Jurkat, Clone E6-1 (cell line): ENCODE measurements at places on chromosomes 5 and 9.

DNA sequence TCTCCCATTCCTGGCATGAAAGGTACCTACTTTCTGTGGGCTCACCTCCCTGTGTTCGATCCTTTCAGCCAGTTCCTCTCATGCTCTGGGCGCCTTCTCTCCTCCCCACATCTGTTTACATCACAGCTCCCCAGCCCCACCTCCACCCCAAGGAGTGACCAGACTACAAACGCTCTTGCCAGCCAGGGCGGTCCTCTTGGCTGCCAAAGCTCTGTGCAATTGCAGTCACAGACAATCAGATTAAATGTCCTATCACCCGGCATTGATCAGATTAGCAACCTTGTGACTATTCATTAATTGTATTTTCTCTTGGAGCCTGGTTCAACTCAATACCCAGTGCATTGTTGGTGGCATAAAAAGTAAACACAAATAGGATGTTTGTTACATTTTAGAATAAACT lies 211.2 kb upstream of the TBCA start:
- DNase-seq, result no peak

GRCh38 chr5:80125022-80125961 lies 90.1 kb downstream of the THBS4 start:
- no peak for DNase-seq

- DNase-seq, result no peak
Measured at GRCh38 chr5:90551376-90551775, 7.2 kb upstream of the ADGRV1 start.

GRCh38 chr9:79809931-79810330 lies 238.2 kb downstream of the TLE4 start:
- DNase-seq, result peak; percentile 30

- no peak for DNase-seq
Measured at GRCh38 chr9:75445144-75445543, 356.8 kb downstream of the OSTF1 start.

GRCh38 chr5:68454766-68455165 lies 239.2 kb downstream of the PIK3R1 start:
- no peak for DNase-seq

DNA sequence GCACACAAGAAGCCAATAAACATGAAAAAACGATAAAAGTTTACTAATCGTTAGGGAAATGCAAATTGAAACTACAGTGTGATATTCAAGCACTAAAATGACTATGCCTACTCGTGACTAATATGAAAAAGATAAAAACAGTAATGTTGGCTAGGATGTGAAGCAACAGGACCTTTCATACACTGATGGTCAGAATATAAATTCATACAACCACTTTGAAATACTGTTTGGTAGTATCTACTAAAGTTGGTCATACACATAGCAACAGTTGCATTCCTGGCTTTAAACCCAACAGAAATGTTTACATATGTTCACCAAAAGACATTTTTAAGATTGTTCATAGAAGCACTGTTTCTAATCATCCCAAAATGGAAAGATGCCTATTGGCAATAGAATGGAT lies 24.3 kb downstream of the FBXO38 start:
- no peak for DNase-seq

DNA sequence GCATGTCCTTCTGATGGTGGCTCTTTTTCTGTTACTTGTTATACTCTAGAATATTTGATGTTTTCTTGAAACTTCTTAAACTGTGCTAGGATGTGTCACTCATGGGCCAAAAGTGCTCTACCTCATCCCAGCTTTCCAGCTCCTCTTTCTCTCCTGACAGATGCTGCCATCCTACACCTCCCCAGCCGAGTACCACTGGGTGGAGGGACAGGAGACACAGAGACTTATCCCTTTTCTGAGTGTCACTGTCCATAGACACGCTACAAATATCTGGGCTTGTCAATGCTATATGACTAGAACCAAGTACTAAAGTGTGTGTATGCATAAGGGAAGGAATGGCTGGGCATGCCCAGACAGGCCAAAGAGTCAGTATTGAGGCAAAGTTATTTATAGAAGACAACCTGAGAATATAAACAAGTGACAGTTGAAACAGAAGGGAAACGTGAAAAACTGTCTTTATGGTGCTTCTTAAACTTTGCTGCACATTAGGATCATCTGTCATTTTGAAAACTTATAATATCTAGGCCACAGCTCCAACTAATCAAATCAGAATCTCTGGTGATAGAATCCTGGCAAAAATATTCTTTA lies 188.0 kb downstream of the CARTPT start:
- no peak for DNase-seq

GRCh38 chr5:73648515-73648914 lies 22.5 kb downstream of the ARHGEF28 start:
- no peak for DNase-seq

- no peak for DNase-seq
Measured at GRCh38 chr5:142597546-142598337, 88.1 kb downstream of the FGF1 start.

DNA sequence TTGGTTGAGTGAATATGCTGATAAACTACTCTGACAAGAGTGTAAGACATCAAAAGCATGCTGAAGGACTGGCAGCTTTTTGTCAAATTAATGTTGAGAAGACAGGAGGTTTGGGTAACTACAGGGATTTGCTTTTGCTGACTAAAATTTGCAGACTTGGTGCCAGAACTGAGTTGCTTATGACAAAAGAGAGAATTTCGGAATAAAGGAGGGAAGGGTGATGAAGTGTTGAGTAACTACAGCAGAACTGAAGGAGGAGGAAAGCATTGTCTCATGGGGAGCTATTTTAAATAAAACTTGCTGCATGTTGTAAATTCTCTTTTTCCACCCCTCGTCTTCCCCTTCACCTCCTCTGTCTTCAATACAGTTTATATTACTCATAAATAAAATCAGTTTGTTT lies 296.1 kb downstream of the YTHDC2 start:
- no peak for DNase-seq

DNA sequence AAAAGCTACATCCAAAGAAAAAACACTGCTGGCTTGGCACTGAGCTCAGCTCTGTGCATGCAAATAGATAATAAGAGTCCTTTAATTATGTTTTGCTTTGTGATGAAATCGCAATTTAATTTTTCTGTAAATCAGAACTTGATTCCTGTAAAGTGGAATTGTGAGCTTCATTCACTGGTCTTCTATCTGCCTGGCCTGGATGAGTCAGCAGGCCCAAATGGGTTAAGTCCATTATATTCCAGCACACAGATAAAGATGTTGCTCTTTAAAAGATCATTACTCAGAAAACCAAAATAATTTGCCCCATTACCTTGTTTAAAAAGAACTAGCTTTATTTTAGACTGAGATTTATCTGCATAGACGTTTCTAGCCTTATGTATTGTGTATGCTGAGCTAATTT lies 90.4 kb downstream of the CARTPT start:
- no peak for DNase-seq

DNA sequence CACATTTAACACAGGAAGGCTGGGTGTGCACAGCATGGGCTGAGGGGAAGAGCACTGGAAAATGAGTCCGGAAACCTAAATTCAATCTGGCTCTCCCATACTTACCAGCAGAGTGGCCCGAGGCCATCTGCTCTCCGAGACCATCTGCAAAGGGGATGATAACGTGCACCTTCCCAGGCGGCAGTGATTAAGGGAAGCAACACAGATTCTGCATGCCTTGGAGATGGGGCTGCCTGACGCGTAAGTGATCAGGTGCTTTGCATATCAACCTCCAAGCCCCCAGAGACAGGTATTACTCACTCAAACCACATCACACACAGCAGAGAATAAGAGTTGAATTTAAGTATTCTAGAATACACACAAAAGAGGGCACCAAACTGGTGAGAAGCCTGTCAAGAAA lies 9.1 kb downstream of the EPB41L4B start:
- DNase-seq, result peak; percentile 47

- no peak for DNase-seq
Measured at GRCh38 chr9:5195463-5195862, 10.0 kb upstream of the INSL6 start.

DNA sequence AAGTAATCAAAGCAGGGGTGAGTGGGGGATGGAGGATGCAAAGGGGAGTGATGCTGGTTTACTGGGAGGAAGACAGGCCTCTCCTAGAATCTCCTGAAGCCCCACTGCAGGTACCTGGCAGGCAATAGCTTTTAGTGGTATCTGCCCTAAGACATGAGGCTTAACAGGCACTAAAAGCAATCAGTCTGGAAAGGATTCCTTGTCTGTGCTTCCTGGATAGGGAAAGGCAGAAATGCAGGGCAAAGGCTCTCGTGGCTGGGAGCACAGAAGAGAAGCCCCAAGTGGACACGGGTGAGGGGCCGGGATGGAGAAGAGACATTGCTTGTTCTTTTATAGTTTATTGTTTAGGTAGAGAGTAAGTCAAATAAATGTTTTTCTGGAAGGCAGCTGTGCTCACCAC lies 40.1 kb downstream of the CCNJL start:
- no peak for DNase-seq

- peak; percentile 82 for DNase-seq
Measured at GRCh38 chr5:131272724-131273123, 8.9 kb downstream of the CDC42SE2 start.

GRCh38 chr5:64836190-64836755 lies 67.5 kb downstream of the CWC27 start:
- DNase-seq, result no peak

DNA sequence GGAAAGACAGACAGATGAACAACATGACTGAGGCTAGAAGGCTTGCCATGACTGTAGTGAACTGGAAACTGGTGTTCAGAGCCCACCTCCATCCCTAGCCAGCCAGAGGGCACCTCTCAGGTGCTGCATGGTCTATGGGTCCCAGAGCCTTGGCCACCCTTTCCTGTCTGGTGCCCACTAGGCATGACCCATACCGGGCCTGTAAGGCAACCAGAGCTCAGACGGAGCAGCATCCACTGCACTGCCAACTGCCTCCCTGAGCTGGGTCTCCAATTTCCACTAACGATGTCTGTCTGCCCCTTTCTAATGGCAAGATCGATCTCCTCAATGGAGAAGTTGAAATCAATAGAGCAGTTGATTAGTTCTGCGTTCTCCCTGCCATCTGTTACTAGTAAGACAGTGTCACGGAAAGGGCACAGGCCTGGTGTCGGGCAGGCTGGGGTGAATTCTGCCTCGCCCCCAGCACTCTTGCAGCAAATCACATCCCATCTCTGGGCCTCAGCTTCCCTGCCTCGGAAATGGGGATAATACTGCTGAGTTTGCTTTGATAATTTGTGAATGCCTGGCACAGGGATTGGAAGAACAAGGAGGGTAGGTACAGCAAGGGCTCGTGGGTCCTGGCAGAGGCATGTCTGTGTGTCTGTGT lies 172.3 kb upstream of the MVB12B start:
- no peak for DNase-seq

GRCh38 chr9:89527084-89527483 lies 29.2 kb upstream of the SEMA4D start:
- DNase-seq, result no peak

DNA sequence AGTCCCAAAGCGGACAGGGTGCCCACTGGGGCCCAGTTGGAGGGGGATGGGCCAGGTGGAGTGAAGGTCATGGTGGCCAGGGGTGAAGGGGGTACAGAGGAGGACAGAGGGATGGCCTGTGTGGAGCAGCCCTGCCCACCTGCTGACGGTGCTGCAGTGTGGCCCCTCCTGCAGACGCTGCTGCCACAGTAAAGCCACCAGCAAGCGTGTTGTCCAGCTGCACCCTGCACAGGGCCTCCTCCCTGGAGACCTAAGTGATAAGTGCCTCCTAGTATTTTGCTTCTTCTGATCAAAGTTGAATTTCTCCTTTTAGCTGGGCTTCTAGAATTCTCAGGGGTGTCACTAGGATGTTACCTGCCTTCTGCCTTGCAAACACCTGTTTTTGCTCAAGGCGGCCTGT lies 299.3 kb upstream of the IRX4 start:
- DNase-seq, result no peak

GRCh38 chr5:163706053-163706771 lies 200.8 kb downstream of the MAT2B start:
- no peak for DNase-seq

DNA sequence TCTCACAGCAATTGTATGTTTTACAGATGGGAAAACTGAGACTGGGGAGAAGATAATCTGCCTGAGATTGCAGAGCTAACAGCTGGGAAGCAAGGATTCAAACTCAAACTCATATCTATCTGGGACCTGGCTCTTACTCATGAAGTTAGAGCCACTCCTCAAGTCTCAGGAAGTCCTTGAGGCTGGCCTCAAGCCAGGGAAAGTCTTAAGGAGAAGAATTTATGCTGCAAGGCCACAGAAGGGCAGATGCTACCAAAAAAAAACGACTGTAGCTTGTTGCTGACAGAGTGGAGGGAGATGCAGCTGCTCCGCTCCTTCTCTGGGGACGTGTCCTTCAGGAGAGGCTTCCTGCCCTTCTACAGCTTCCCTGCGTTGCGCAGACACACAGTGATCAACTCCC lies 39.8 kb downstream of the BARHL1 start:
- no peak for DNase-seq

DNA sequence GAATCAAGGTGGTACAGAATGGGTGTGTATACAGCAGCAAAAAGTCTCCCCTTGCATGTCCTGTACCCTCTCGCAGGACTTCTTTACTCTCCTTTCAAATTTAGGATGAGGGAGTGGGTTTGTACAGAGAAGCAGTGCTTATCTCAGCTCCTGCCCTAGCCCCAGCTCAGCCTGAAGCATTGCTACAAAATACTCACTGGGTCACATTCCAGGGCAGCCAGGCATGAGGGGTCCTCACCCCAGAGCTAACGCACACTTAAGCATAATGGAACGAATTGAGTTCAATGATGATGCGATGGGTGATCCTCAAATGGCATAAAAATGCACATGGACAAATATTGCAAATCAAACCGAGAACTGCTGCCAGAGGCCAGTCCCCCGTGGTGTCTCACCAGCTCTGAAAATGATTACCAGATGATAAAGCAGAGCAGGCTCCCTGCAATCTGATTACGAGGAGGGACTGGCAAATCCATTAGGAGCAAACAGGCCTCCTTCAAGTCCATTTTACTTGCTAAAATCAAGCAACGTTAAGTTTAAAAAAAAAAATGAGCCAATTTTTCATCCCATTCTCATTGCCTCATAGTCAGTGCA lies 231.6 kb upstream of the TAS2R1 start:
- no peak for DNase-seq

GRCh38 chr5:151015974-151016587 lies 4.3 kb upstream of the GPX3 start:
- no peak for DNase-seq

- DNase-seq, result peak; percentile 27
Measured at GRCh38 chr5:170633235-170634081, 129.6 kb downstream of the KCNIP1 start.

DNA sequence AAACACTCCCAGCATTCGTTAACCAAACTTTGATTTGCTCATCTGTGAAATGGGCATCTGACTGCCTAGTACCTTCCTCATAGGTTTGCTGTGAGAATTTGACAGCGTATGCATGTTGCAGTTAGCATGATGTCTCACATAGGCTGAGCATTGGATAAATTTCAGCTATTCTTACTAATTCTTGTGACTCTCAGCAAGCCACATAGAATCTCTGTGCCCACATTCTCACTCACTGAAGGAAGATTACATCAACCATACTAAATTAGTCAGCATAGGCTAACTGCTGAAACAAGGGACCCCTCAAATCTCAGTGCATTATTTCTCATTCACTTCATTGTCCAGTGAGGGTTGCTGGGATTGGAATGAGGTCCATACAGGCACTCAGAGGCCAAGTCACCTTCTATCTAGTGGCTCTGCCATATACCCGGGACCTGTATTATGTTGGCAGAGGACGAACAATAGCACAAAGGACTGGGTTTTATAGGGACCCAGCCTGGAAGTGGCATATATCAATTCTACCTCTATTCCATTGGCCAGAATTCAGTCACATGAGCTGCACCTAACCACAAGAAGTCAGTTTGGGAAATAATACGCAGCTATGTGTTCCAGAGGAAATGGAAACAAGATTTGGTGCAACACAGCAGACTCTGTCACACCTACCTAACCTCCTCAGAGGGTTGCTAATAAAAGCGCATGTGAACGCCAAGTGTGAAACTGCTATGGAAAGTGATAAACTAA lies 4.2 kb upstream of the PTGER4 start:
- peak; percentile 89 for DNase-seq
